ENCODE measurements at places on chromosomes 2 and 18.

GRCh38 chr2:176542476-176542875, 273.2 kb downstream of the MTX2 start:
- no peak for DNase-seq

DNA sequence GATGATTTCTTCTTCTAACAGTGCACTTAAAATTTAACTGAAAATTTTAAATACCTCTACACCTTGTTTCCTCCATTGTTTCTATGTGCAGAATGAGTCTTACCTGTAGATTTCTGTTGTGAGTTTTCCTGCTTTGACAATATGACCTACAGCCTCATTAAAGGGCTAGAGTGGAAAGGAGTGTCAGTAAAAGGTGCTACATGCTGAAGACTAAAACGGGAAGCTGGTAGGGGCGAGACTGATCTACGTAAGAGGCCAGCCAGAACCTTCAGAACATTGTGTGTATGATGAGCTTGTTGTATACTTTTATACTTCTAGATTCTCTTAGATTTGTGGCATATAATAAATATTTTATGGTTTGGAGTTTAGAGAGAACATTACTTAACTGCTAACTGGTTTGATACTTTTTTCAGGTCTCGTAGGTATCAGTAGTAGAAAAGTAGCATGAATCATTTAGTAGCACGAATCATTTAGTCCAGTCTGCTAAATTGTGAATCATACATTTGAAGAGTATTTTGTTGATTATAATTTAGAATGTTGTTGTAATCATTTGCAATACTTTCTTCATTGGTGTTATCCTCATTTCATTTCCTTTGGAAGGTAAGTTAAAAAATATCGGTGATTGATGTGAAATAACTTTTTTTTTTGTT, 14.3 kb downstream of the INSIG2 start:
- DNase-seq = no peak

GRCh38 chr18:12028674-12029073, 47.4 kb downstream of the IMPA2 start:
- DNase-seq = no peak

DNA sequence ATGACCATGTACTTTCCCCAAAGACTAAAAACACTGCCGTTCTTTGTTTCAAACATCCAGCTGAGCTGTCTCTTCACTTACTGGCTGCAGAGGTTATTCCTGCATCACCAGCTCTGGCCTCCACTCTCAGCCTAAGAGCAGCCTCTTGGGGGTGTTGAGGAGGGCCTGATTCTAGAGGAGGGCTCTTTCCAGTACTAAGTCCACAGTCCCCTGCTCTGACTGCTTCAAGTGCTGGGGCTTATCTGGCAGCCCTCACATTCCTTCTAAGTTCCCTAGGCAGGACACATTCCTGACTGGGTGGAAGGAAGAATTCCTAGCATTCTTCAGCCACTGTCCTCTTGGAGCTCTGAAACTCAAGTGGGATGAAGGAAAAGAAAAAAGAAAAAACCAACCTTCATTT, 32.9 kb upstream of the EHBP1 start:
- DNase-seq = no peak

DNA sequence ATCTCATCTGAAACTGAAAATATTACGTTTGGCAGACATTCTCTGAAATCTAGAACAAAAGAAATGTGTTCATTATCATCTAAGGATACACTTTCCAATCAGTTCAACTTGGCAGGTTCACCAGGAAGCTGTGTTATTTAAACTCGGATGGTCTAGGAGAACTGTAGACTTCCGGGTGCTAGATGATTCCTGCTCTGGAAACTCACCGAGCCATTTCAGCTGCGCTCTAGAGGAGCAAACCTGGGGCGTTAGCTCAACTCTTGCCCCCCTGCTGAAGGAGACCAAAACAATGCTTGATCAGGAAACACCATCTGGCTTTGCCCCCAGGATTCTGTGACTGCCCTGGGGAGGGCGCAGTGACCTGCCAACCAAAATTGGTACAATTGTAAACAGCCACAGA, 22.9 kb downstream of the MLPH start:
- no peak for DNase-seq
